ENCODE measurements at places on chromosomes 1 and 21. TPM values are rescaled to one million over a fixed set of nuclear protein-coding genes. Genes with fewer than 3 reads are reported as not detected.

OSCP1 gene
- total RNA-seq: 10.4 TPM

SEC16B gene
- 3.6 TPM for total RNA-seq

ERO1B gene
- total RNA-seq: 8.3 TPM

DSTYK gene
- 18.4 TPM for total RNA-seq

PSRC1 gene
- total RNA-seq: 1.5 TPM

HJV gene
- total RNA-seq: not detected

OR2L5 gene
- not detected for total RNA-seq

GPR157 gene
- total RNA-seq: 3.6 TPM

NBPF8 gene
- 13.1 TPM for total RNA-seq

TYW3 gene
- total RNA-seq: 20.1 TPM

TBX15 gene
- total RNA-seq: not detected

FAM72B gene
- 2.5 TPM for total RNA-seq

ASCL5 gene
- total RNA-seq: not detected

SMPDL3B gene
- not detected for total RNA-seq

MT1HL1 gene
- not detected for total RNA-seq

PADI2 gene
- total RNA-seq: not detected

SORT1 gene
- 27.0 TPM for total RNA-seq

PRAMEF12 gene
- total RNA-seq: not detected

OR2T11 gene
- not detected for total RNA-seq

LCE1D gene
- total RNA-seq: not detected

DARS2 gene
- total RNA-seq: 27.9 TPM

TNFRSF18 gene
- not detected for total RNA-seq

CBR3 gene
- total RNA-seq: 4.5 TPM

SHE gene
- 0.05 TPM for total RNA-seq

CROCC gene
- total RNA-seq: 20.5 TPM

PODN gene
- 1.5 TPM for total RNA-seq

IVL gene
- 1.1 TPM for total RNA-seq

ALDH4A1 gene
- total RNA-seq: 14.4 TPM

LRRN2 gene
- not detected for total RNA-seq

RAB3B gene
- 31.8 TPM for total RNA-seq

BSND gene
- total RNA-seq: not detected

PCBP3 gene
- total RNA-seq: 0.05 TPM

MYBPH gene
- total RNA-seq: 0.30 TPM

MYCBP gene
- total RNA-seq: 14.8 TPM

RPTN gene
- not detected for total RNA-seq

DYNLT4 gene
- not detected for total RNA-seq

CD53 gene
- not detected for total RNA-seq

CASZ1 gene
- total RNA-seq: under 0.01 TPM

MTARC1 gene
- 2.5 TPM for total RNA-seq

CHIT1 gene
- under 0.01 TPM for total RNA-seq

AMY2A gene
- not detected for total RNA-seq

S100A14 gene
- total RNA-seq: not detected

NLRP3 gene
- 2.4 TPM for total RNA-seq

CLCNKB gene
- total RNA-seq: 0.09 TPM

FALEC gene
- total RNA-seq: not detected

BGLAP gene
- 0.59 TPM for total RNA-seq

SLC9C2 gene
- total RNA-seq: 0.46 TPM

RRP1B gene
- 33.3 TPM for total RNA-seq

SELL gene
- total RNA-seq: not detected

KRTAP19-1 gene
- not detected for total RNA-seq

TBX19 gene
- 0.60 TPM for total RNA-seq

HAO2 gene
- total RNA-seq: not detected

ALDH9A1 gene
- 123 TPM for total RNA-seq

BTG3 gene
- total RNA-seq: 41.6 TPM
